ENCODE measurements at places on chromosomes 11 and 22. TPM values are rescaled to one million over a fixed set of nuclear protein-coding genes. Genes with fewer than 3 reads are reported as not detected.

Gene TBCEL
- polyA plus RNA-seq = 14.3 TPM

GRCh38 chr22:38935023-38935422, 22.4 kb upstream of the APOBEC3A start:
- peaks cover 6% of the 10 kb centered on the region for H3K27me3 ChIP-seq
- no peaks in the 10 kb centered on the region for H3K36me3 ChIP-seq

GRCh38 chr22:49327411-49328117, 500.1 kb downstream of the BRD1 start:
- H3K27ac ChIP-seq = no peak overlapping the region
- no peaks in the 10 kb centered on the region for H3K36me3 ChIP-seq
- no peaks in the 10 kb centered on the region for H3K4me1 ChIP-seq
- peaks cover 4% of the 10 kb centered on the region for H3K27me3 ChIP-seq

Gene KRTAP5-11
- not detected for polyA plus RNA-seq

GRCh38 chr22:46983046-46983445, 220.6 kb downstream of the TBC1D22A start:
- no peak for DNase-seq
- H3K27me3 ChIP-seq = no peaks in the 10 kb centered on the region
- no peaks in the 10 kb centered on the region for H3K4me1 ChIP-seq
- no peak overlapping the region for H3K27ac ChIP-seq
- H3K36me3 ChIP-seq = peaks cover 7% of the 10 kb centered on the region

GRCh38 chr11:13145461-13145860, 132.1 kb upstream of the BMAL1 start:
- H3K27me3 ChIP-seq = no peaks in the 10 kb centered on the region
- H3K4me3 ChIP-seq = no peak overlapping the region
- DNase-seq = no peak
- H3K36me3 ChIP-seq = no peaks in the 10 kb centered on the region
- no peaks in the 10 kb centered on the region for H3K4me1 ChIP-seq

GRCh38 chr11:47399860-47400767, 8.3 kb upstream of the SLC39A13 start:
- DNase-seq = no peak
- H3K27me3 ChIP-seq = no peaks in the 10 kb centered on the region
- H3K4me1 ChIP-seq = peaks cover 22% of the 10 kb centered on the region

Gene CDC42BPG
- 0.56 TPM for polyA plus RNA-seq

GRCh38 chr11:116093481-116094270, 589.5 kb upstream of the CADM1 start:
- peaks cover 10% of the 10 kb centered on the region for H3K27me3 ChIP-seq
- no peaks in the 10 kb centered on the region for H3K36me3 ChIP-seq
- no peak overlapping the region for H3K27ac ChIP-seq
- no peaks in the 10 kb centered on the region for H3K4me1 ChIP-seq

DNA sequence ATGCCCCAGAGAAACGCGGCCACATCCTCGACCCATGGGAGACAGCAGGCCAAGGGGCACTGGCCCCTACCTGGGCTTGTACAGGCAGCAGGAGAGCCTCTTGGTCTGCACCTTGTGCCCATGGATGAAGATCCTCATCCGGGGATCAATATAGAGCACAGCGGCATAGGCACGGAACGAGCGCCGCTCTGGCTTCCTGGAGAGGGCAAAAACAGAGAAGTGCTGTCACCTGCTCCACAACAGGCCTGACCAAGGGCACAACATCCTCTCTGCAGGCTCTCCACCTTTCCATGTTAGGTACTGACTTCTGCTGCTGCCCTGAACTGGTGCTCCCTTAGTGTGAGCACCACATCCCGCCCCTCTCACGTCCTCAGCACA, 27.2 kb downstream of the MORC2 start:
- H3K4me1 ChIP-seq = no peaks in the 10 kb centered on the region
- no peak overlapping the region for H3K27ac ChIP-seq
- H3K36me3 ChIP-seq = peaks cover 90% of the 10 kb centered on the region
- no peak overlapping the region for H3K4me3 ChIP-seq
- no peak for DNase-seq

GRCh38 chr11:38718049-38718448, 2120.0 kb upstream of the RAG2 start:
- no peaks in the 10 kb centered on the region for H3K27me3 ChIP-seq
- no peak for DNase-seq
- no peaks in the 10 kb centered on the region for H3K4me1 ChIP-seq
- no peak overlapping the region for H3K27ac ChIP-seq
- H3K4me3 ChIP-seq = no peak overlapping the region

DNA sequence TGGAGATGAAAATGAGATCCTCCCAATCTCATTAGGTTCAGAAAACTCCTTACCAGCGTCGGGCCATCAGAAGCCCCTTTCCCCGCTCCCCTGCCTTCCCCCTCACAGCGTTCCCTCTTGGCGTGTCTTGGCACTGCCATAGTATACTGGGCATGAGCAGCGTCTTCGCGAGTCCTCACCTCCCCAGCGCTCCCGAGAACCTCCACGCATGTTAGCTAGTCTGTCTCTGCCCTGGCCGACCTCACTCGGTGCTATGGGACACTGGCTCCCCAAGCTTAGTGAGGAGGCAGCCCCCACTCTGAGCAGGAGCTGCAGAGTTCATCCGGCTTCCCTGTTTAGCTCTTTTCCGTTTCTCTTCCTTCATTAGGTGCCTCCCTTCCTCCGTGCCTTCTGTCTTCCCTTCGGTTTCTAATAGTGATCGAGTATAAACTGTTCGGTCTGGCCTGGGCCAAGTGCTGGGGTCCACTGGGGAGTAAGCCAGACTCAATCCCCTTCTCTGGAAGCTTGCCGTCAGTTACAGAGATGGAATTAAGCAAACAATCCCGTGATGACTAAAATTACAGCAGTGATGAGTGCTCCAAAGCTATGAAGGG, 63.8 kb upstream of the OPCML start:
- H3K4me3 ChIP-seq = no peak overlapping the region
- H3K27ac ChIP-seq = no peak overlapping the region
- DNase-seq = no peak
- H3K36me3 ChIP-seq = no peaks in the 10 kb centered on the region

Gene CRYBB2
- polyA plus RNA-seq = 0.38 TPM

GRCh38 chr11:17798716-17799115, 64.1 kb downstream of the KCNC1 start:
- no peak overlapping the region for H3K4me3 ChIP-seq
- H3K36me3 ChIP-seq = no peaks in the 10 kb centered on the region
- H3K27me3 ChIP-seq = no peaks in the 10 kb centered on the region

DNA sequence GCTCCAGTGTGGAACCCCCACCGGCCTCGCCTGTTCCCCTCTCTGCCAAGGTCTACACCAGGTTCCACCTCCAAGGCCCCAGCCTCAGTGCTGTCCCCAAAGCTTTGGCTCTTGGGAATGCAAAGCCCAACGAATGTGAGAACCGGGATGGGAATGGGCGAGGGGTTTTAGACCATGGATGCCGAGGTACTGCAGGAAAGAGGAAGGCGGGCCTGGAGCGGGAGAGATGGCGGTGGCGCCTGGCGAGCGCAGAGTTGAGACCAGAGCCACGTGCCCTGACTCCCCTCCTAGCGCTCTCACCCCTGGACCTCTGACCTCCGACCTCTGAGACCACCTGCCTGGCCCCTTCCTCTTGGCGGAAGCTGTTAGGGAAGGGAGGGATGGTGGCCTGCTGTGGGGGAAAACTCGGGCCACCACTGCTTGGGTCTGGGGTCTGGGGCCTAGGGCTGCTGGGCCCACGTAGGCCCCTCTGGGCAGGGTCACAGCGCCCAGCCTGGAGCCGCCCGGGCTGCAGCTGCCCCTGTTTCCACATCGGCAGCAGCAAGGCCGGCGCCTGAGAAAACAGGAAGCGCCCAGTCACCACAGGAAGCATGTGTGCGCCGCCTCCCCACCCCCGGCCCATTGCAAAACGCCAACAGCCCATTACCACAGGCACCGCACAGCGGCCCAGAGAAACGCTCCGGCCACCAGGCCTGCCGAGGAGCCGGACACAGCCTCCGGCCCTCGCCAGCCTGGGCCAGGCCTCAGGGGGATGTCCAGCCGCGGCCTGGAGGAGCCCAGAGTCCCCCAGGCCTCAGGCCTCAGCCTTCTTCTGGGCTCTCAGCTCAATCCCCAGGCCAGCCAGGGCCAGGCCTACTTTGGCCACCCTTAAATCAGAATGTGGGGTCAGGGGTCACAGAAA, 13.8 kb upstream of the SLC39A13 start:
- H3K4me3 ChIP-seq = no peak overlapping the region
- peak overlapping the region; percentile 86 for H3K27ac ChIP-seq
- H3K36me3 ChIP-seq = no peaks in the 10 kb centered on the region
- H3K27me3 ChIP-seq = no peaks in the 10 kb centered on the region
- peak; percentile 66 for DNase-seq
- peaks cover 45% of the 10 kb centered on the region for H3K4me1 ChIP-seq

Gene DERL3
- 1.6 TPM for polyA plus RNA-seq

Gene HMOX1
- 22.8 TPM for polyA plus RNA-seq

- peaks cover 2% of the 10 kb centered on the region for H3K4me1 ChIP-seq
- no peaks in the 10 kb centered on the region for H3K27me3 ChIP-seq
- H3K27ac ChIP-seq = peak overlapping the region; percentile 91
- H3K36me3 ChIP-seq = peaks cover 55% of the 10 kb centered on the region
- DNase-seq = peak; percentile 88
Observed at GRCh38 chr11:46649180-46649738, 31.9 kb downstream of the ATG13 start.

- peaks cover 10% of the 10 kb centered on the region for H3K4me1 ChIP-seq
- DNase-seq = peak; percentile 37
- no peak overlapping the region for H3K27ac ChIP-seq
- H3K27me3 ChIP-seq = peaks cover 2% of the 10 kb centered on the region
Observed at GRCh38 chr22:26848244-26848920, 191.0 kb downstream of the MIAT start.

- no peak overlapping the region for H3K27ac ChIP-seq
- DNase-seq = no peak
- H3K36me3 ChIP-seq = peaks cover 44% of the 10 kb centered on the region
- no peak overlapping the region for H3K4me3 ChIP-seq
Observed at GRCh38 chr22:50199251-50199721, 1.5 kb upstream of the SELENOO start.

DNA sequence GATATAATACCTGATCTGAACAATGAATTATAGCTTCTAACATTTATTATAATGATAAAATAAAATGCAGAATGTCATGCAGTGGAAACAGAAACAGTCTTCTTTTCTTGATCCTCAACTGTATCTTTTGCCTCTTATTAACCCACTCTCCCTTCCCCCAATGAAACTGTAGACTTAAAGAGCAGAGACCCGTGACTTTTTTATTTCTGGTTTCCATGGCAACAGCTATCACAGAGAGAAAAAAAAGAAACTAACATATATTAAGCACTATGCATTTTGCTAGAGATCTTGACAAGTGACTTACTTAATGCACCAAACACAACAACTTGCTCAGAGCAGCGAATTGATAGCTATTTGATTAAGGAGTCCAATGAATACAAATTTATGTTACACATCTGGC, 69.3 kb downstream of the RAB38 start:
- H3K36me3 ChIP-seq = no peaks in the 10 kb centered on the region
- no peaks in the 10 kb centered on the region for H3K27me3 ChIP-seq
- no peak overlapping the region for H3K27ac ChIP-seq
- H3K4me1 ChIP-seq = no peaks in the 10 kb centered on the region
- H3K4me3 ChIP-seq = no peak overlapping the region

GRCh38 chr11:26096451-26096850, 235.5 kb upstream of the ANO3 start:
- peak; percentile 3 for DNase-seq
- H3K27me3 ChIP-seq = no peaks in the 10 kb centered on the region
- no peaks in the 10 kb centered on the region for H3K4me1 ChIP-seq
- H3K36me3 ChIP-seq = no peaks in the 10 kb centered on the region
- no peak overlapping the region for H3K27ac ChIP-seq
- H3K4me3 ChIP-seq = no peak overlapping the region

DNA sequence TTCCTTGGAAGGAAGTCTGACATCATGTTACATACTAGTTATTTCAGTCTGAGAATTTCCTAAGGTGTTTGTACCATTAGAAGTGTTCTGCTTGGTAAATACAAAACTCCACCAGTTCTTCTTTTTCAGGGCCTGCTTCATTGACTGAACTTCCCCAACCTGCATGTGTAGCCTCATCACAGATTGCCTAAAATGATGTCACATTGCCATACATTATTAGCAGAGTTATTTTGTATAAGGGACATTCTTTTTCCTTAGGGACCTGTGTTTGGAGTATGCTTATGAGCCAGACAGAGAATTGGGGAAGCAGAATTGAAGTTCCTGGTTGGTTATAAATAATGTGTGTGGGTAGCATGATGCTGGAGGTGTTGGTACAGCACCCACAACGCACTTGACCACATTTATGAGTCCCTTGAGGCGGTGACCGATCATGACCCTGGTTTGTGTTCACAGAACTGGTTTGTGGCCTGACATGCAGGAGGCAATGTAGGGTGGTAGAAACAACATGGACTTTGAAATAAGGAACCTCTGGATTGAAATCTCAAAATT, 16.4 kb upstream of the MMP7 start:
- H3K4me3 ChIP-seq = no peak overlapping the region
- H3K27me3 ChIP-seq = no peaks in the 10 kb centered on the region
- no peak for DNase-seq
- H3K4me1 ChIP-seq = no peaks in the 10 kb centered on the region
- H3K27ac ChIP-seq = no peak overlapping the region

Gene TRMT112
- 209 TPM for polyA plus RNA-seq

DNA sequence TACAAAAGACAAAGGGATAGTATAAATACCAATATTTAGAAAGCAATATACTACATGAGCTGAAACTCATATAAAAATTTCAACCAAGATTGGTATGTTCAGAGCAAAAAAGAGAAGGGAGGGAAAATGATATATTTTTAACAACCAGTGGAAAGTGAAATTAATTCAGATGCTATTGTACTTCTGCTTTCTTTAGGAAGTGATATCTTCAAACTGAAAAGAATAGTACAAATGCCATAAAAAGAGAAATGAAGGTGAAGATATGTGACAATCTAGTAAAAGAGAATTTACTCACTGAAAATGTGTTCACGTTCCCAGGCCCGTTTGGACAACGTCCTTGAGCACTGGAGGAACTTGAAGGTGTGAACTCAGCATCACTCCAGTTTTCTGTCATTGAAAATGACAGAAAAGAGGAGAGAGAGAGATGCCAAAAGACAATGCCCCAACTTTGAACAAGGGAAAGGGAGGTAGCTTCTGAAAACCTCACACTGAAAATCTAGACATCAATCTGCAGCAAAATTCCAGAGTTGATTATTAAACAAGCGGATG, 47.5 kb downstream of the SC5D start:
- H3K27me3 ChIP-seq = peaks cover 4% of the 10 kb centered on the region
- no peak overlapping the region for H3K27ac ChIP-seq
- no peaks in the 10 kb centered on the region for H3K36me3 ChIP-seq
- H3K4me3 ChIP-seq = no peak overlapping the region
- peaks cover 10% of the 10 kb centered on the region for H3K4me1 ChIP-seq

GRCh38 chr11:62804310-62805075, 747 bp downstream of the NXF1 start:
- H3K27ac ChIP-seq = peak overlapping the region; percentile 93
- DNase-seq = peak; percentile 48
- H3K4me3 ChIP-seq = peak overlapping the region; percentile 69
- H3K4me1 ChIP-seq = peaks cover 31% of the 10 kb centered on the region

- H3K4me1 ChIP-seq = no peaks in the 10 kb centered on the region
- no peak for DNase-seq
- no peaks in the 10 kb centered on the region for H3K27me3 ChIP-seq
- H3K4me3 ChIP-seq = no peak overlapping the region
- H3K27ac ChIP-seq = no peak overlapping the region
Observed at GRCh38 chr11:4375431-4376140, 7.4 kb upstream of the OR52B4 start.

- no peak overlapping the region for H3K4me3 ChIP-seq
- peaks cover 83% of the 10 kb centered on the region for H3K36me3 ChIP-seq
- H3K4me1 ChIP-seq = no peaks in the 10 kb centered on the region
- H3K27ac ChIP-seq = no peak overlapping the region
- no peaks in the 10 kb centered on the region for H3K27me3 ChIP-seq
Observed at GRCh38 chr11:34114471-34114870, 9.0 kb downstream of the NAT10 start.
